Spleen (tissue), 13 donors: ENCODE measurements at places on chromosomes 2 and 18.

- DNase-seq, result no peak
Observed at GRCh38 chr2:28134857-28135256, 244.3 kb downstream of the BABAM2 start.

DNA sequence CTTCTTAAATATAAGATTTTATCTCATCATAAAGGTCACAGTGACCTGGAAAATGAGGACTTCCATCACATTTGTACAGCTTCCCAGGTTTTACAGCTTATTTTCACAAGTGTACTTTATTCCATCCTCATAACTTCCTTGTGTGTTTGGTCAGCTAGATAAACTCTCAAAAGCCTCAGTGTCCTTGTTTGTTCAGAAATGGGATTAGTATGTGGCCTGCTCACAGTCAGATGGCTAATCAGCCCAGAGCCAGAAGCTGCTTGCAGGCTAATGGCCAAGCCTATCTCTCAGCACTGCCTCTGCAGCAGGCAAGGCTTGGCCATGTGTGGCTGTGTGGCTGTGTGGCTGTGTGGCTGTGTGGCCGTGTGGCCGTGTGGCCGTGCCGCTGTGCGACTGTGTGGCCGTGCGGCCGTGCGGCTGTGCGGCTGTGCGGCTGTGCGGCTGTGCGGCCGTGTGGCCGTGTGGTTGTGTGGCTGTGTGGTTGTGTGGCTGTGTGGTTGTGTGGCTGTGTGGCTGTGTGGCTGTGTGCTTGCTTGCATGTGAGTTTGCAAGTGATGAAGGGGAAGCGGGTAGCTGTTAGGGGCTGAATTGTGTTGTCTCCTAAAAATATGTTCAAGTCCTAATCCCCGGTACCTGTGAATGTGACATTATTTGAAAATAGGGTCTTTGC is 233.0 kb upstream of the TNP1 start:
- no peak for DNase-seq

GRCh38 chr2:160994141-160995002 is 165.9 kb upstream of the TANK start:
- no peak for DNase-seq

- no peak for DNase-seq
Observed at GRCh38 chr18:2337552-2338141, 233.7 kb downstream of the METTL4 start.

DNA sequence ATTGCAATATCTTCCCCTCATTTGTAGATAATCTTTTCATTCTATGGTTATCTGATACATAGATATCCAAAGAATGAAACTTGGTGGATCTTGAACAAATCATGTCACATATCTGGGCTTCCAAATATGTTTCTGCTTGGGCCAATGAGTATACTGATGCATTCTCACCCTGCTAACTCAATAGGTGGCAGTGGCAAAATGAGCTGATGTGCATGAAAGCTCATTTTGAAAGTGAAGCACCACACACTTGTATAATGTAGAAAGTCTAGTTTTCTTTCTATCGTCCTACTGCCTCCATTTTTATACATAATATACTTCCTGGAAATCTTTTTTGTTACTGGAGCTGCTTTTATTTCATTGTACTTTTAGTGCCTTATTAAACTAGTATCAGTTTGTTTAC is 208.2 kb downstream of the PRKCE start:
- no peak for DNase-seq

DNA sequence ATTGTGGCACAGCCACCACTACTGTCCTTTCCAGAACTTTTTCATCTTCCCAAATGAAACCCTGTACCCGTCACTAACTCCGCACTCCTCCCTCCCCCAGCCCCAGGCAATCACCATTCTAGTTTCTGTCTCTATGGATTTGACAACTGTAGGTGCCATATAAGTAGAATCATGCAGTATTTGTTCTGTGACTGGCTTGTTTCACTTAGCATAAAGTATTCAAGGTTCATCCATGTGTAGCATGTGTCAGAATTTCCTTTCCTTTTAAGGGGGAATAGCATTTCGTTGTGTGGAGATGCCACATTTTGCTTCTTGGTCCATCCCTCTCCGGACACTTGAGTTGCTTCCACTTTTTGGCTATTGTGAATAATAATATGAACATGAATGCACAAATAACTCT is 842 bp upstream of the CKAP2L start:
- DNase-seq, result no peak
